ENCODE measurements at places on chromosomes 16 and 17.

GRCh38 chr17:64941761-64942160 lies 22.5 kb upstream of the LRRC37A3 start:
- DNase-seq, result no peak

GRCh38 chr16:7585705-7586104 lies 253.1 kb downstream of the RBFOX1 start:
- DNase-seq, result no peak

- peak; percentile 85 for DNase-seq
These were observed at the start of gene FOXJ1 for GRCh38 chr17:76141212-76142038. Gene FOXJ1 (minus strand): TSS chr17:76141245. CDS start chr17:76140395, 850 bp downstream.

- no peak for DNase-seq
These were observed 5.3 kb downstream of the GPRC5B start for GRCh38 chr16:19879241-19879792.

GRCh38 chr16:18037051-18037450 lies 299.5 kb downstream of the NPIPA8 start:
- DNase-seq, result no peak

DNA sequence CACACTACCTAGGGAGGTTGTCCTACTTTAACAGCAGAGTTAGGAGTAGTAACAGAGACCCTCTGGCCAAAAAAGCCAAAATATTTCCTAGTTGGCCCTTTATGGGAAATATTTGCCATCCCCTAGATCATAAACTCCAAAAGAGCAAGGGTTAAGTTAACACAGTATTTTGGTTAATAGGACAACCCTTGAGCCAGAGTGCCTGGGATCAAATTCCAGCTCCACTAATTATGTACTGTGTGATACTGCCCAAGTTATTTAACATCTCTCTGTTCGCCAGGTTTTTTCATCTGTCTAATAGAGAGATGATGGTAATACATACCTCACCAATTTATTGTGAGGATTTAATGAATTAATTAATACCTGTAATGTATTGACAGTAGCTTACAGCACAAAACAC lies 767.4 kb downstream of the KCNJ2 start:
- no peak for DNase-seq

- peak; percentile 10 for DNase-seq
These were observed 1.2 kb downstream of the DUSP14 start for GRCh38 chr17:37490638-37491614.

GRCh38 chr17:8222630-8223355 lies 12.4 kb upstream of the AURKB start:
- DNase-seq, result peak; percentile 90

DNA sequence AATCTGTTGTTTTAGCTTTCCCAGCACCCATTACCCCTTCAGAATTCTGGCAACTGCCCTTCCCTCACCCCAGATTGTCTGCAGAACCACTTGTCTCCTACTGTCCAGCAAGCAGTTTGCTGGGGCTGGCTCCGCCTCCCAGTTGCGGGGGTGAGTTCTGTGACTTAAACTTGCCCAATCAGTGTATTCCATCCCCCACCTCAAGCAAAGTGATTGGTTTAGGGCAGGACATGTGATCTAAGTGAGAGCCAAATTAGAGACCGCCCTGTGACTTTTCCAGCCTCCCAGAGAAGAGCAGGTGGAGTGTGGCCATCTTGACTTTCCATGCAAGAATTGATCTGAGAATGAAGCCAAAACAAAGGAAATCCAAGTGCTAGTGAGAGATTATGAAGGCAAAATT lies 22.7 kb upstream of the SRCIN1 start:
- no peak for DNase-seq

- no peak for DNase-seq
These were observed 80.9 kb upstream of the MTMR4 start for GRCh38 chr17:58595194-58595792.

DNA sequence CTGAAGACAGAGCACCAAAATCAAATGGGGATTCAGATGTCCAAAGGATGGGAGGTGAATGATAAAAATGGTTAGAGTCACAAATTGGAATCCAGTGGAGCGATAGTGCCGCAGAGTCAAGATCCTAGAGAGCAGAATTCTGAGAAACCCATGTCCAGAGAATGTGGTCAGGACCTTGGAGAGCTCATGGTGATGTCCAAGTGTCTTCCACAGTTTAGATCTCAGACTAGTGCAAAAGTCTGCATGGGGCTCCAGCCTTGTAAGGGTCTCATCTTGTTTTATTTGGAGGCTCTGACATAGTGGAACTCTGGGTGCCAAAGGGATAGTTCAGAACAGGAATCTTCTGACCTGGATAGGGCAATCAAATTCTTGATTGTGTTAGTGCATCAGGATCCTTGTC lies 245.9 kb upstream of the HSBP1 start:
- no peak for DNase-seq

DNA sequence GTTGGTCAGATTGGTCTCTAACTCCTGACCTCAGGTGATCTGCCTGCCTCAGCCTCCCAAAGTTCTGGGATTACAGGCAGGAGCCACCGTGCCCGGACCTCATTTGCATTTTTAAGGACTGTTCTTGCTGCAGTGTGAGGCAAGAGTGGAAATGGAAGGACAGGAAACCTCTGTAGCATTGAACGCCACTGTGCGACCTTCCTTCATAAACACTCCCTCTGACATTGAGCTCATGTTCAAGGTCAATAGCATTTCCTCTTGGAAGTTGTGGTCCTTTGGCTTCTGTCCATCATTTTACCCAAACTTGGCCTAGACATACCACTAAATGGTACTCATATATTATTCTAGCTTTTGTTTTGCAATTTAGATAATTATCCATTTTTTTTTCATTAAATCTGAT lies 32.8 kb upstream of the ABCA8 start:
- no peak for DNase-seq

DNA sequence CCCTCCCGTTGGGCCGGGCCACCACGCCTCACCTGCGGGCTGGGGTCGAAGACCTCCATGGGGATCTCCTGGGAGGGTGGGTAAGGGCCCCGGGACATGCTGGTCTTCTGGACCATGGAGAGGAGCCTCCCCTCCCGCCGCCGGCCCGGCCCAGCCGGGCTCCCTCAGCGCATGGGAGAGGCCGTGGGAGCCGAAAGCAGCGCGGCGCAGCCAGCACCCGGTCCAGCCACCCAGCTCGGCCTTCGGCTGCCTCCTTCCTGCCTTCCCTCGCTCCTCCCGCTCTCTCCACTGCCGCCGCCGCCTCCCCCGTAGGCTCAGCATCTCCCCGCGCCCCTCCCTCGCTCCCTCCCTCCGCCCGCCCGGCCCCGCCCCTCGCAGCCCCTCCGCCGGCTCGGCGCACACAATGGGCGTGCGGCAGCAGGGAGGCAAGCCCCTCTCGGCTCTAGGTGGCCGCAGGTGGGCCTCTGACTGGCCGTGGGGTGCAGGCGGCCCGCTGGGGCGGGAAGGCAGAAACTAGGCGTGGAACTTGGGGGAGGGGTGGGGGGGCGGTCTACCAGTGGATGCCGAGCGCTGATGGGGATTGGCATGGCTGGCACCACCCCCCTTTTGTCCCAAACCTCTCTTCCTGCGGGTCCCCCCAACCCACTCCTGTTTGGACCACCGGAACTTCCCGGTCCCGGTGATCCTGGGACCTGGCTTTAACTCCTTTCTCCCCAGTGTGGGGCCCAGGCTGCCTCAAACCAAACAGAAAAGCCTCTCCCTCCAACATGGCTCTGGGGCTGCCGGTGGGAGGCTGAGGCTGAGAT lies at the start of gene CACNB1:
CACNB1 (minus strand) TSS at position 290 of the 806 bp plus-strand sequence; CDS start at position 116, 174 bp downstream.
- DNase-seq, result peak; percentile 62

- no peak for DNase-seq
These were observed 38.1 kb downstream of the CALB2 start for GRCh38 chr16:71396594-71396993.

- no peak for DNase-seq
These were observed 359.0 kb upstream of the TBX2 start for GRCh38 chr17:61040666-61041065.

GRCh38 chr16:25260416-25260815 lies 2.8 kb upstream of the ZKSCAN2 start:
- no peak for DNase-seq

DNA sequence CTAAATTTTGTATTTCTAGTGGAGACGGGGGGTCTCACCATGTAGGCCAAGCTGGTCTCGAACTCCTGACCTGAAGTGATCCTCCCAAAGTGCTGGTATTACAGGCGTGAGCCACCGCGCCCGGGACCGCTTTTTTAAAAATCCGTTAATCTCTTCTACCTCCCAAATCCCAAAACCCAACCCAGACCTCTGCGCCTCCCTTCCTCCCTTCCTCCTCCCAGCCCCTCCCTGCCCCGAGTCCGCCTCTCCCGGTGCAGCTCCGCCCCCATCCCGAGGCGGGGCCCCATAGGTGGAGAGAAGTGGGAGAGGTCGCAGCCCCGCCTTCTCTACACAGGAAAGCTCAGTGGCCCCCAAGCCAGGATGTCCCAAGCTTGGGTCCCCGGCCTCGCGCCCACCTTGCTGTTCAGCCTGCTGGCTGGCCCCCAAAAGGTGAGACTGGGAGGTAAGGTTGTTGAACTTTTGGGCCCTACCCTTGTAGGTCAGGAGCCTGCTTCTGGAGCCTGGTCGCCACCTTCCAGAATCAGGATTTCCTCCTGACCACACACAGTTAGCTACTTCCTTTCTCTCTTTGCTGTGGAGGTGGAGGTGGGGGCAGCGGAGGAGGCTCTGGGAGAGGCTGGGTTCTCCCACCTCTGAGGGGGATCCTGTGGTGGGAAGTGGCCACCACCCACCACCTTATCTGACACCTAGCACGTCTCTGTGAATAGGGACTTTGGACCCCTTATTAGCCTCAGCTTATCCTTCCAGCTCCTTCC lies at the start of gene TMEM92:
TMEM92 (plus strand) TSS at position 325 of the 755 bp plus-strand sequence; CDS start at position 361, 36 bp downstream.
- no peak for DNase-seq

DNA sequence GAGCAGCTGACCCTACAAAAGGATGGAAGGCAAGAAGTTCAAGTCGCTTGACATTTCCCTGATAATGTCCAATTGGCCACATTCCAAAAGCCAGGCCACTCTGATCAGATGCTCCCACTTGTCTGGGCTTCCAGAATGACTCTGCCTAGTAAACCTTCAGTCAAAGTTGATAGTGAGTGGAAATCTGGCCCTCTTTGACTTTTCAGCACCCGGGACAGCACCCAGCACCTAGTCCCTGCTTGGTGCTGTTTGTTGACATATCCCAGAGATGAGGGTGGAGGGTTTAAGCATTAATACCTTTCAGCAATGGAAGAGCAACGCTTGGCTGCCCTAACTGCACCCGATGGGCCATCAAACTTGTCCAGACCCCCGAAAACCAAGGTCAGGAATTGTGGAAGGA lies 131.3 kb downstream of the AIPL1 start:
- DNase-seq, result no peak

DNA sequence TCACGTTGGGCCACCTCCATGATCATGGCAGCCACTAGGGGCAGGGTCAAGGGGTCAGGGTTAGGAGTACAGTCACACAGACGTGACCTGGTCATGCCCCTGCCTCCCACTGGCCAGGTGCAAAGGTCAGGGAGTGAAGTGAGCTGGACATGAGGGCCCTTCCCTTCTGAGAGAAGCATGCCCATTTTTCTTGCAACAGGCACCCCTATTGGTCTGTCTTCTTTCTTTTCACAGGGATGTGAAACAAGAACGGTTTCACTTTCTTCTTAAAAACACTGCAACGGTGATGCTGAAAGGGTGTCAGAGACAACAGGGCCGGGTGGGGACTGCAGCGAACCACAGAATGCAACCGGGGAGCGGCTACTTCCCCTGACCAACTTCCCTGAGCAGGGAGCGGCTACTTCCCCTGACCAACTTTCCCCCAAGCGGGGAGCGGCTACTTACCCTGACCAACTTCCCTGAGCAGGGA lies 52.1 kb upstream of the DOC2B start:
- no peak for DNase-seq

DNA sequence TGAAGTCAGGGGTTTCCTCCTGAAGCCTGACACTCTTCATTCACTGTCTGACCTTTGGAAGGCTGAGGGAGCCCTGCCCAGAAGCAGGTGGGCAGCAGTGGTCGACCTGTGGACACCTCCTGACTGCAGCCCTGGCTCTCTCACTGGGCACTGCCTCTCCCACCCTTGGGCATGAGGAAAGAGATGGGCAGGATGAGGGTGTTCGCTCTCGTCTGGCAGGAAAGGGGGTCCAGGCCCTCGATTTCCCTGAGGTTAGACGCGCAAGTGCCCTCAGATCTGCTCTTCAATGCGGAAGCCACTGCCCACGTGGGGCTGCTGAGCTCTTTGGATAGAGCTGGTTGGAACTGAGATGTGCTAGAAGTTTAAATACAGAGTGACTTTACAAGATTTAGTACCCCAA lies 171.9 kb downstream of the AHSP start:
- DNase-seq, result no peak

- no peak for DNase-seq
These were observed 148.1 kb upstream of the HS3ST3A1 start for GRCh38 chr17:13749891-13750235.

DNA sequence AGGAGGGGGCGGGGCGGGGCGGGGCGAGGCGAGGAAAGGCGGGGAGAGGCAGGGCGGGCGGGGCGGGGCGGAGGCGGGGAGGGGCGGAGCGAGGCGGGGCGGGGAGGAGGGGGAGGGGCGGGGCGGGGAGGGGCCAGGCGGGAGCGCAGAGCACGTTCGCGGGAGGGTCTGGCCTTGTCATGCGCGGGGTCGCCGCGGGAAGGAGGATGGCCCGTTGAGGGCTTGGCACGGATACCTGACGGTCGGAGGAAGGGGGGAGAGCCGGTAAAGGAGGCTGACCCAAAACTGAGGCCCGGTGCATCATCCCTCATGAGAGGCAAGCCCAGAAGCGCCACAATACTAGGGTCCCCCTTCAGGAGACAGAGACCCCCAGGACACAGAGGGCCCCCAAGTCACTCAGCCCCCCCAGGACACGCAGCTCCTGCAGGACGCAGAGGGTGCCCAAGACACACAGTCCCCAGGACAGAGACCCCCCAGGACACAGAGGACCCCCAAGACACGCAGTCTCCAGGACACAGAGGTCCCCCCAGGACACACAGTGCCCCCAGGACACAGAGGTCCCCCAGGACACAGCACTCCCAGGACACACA lies 593 bp upstream of the WDR45B start:
- DNase-seq, result no peak

- no peak for DNase-seq
These were observed 347.0 kb downstream of the WWOX start for GRCh38 chr16:78446486-78446885.

DNA sequence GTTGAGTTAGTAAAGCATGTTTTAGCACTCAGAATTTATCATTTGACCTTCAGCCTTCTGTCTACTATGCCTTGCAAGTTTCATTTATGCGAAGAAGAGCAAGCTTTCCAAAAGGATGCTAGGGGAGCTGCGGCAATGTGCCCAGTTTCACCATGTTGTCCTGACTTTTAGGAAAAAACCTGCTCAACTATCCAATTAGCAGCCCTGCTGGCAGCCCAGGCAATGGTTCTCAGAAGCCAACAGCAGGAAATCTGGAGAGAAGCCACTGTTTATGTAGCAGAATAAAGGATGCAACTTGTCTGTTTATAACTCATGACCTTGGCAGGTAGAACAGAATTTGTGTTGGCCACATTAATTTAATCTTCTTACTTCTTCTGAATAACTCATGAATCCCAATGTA lies 230.8 kb downstream of the ABCC12 start:
- DNase-seq, result no peak

GRCh38 chr17:6356562-6356961 lies 78.4 kb downstream of the AIPL1 start:
- no peak for DNase-seq

- DNase-seq, result no peak
These were observed 17.0 kb upstream of the TOX3 start for GRCh38 chr16:52563767-52564611.
